ENCODE measurements at places on chromosomes 6 and 20.

DNA sequence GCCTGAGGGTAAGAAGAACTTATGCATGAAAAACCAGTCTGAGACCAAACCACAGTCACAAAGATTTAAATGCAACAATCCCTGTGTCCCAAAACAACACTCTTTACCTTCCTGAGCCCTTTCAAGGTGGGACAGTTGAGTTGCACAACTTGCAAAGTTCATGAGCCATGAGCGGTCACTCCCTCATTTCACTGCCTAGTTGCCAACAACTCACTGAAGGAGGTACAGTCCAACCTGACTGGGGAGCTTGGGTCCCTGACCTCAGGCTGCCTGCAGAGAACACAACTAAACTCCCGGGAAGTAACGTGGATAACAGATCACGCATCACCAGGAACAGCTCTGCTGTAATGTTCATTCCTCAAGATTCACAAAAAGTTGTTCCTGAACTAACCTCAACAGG lies 69.4 kb downstream of the MBOAT1 start:
- no peak for DNase-seq

GRCh38 chr6:44034931-44035345 lies 92.3 kb downstream of the MRPL14 start:
- DNase-seq: no peak

- no peak for DNase-seq
These were observed 294.5 kb downstream of the ZFAND3 start for GRCh38 chr6:38113825-38114576.

DNA sequence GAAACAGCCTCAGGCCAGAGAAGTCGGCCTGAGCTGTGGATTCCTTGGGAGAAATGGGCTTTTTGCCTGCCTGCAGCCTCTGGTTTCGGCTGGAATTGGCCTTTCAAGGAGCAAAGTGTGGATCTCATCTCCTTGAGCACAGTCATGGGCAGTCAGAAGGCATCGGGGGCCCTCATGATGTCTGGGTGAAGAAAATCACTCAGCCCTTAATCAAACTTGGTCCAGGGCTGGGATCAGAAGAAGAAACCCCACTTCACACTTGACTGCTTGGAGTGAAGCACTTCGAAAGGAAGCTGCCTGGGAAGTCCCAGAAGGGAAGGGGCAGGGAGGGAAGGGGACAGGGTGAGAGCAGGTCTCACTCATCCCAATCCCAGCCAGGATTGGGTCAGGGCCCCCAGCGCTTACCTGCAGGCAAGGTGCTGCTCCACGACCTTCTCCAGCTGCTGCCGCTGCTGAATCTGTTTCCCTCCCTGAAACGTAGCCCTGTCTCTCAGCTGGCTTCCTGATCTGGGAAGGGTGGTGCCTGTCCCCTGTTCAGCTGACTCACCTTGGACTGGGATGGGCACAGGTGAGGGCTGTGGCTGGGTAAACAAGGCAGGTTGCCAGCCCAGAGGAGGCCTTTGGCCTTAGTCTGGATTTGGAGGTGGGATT lies at the start of gene SDCBP2:
Gene SDCBP2, minus strand, starts transcription at position 460 of the 651 bp plus-strand sequence. CDS start 8,723 bp downstream, outside the sequence.
- DNase-seq: no peak

DNA sequence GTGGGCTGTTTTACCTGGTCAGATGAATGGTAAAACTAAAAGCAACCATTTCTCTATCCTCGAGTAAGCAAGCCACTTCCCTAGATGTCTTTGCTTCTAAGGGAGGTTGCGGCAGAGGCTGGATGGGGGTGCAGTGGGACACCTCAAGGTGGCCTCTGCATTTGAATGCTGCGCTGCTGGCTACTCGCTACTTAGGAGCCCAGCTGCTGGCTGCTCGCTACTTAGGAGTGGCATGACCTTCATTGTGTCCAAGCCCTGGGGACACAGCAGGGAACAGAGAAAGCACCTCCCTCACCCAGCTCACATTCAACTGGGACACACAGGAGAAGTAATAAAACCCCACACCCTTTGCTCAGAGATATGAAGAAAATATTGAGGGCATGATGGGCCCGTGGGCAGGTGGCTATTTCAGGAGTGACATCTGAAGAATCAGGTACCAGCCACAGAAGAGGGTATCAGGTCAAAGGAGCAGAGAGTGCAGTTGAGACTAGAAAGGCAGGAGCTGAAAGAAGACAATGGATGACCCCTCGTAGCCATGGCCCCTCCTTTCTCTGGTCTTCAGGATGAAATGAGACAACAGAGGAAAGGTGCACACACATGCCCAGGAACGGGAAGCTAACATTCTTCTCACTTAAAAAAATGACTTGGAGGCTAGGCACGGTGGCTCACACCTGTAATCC lies 149.4 kb downstream of the ZMYND8 start:
- no peak for DNase-seq

GRCh38 chr6:107098436-107099307 lies 16.6 kb downstream of the BEND3 start:
- DNase-seq: no peak

DNA sequence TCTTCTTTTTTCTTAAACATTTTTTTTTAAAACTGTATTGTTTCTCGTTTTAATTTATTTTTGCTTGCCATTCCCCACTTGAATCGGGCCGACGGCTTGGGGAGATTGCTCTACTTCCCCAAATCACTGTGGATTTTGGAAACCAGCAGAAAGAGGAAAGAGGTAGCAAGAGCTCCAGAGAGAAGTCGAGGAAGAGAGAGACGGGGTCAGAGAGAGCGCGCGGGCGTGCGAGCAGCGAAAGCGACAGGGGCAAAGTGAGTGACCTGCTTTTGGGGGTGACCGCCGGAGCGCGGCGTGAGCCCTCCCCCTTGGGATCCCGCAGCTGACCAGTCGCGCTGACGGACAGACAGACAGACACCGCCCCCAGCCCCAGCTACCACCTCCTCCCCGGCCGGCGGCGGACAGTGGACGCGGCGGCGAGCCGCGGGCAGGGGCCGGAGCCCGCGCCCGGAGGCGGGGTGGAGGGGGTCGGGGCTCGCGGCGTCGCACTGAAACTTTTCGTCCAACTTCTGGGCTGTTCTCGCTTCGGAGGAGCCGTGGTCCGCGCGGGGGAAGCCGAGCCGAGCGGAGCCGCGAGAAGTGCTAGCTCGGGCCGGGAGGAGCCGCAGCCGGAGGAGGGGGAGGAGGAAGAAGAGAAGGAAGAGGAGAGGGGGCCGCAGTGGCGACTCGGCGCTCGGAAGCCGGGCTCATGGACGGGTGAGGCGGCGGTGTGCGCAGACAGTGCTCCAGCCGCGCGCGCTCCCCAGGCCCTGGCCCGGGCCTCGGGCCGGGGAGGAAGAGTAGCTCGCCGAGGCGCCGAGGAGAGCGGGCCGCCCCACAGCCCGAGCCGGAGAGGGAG lies 580 bp downstream of the VEGFA start:
- peak; percentile 77 for DNase-seq

- DNase-seq: no peak
These were observed 17.7 kb upstream of the MYB start for GRCh38 chr6:135163440-135163738.

- DNase-seq: no peak
These were observed 4.7 kb upstream of the CCN6 start for GRCh38 chr6:112049026-112049799.

DNA sequence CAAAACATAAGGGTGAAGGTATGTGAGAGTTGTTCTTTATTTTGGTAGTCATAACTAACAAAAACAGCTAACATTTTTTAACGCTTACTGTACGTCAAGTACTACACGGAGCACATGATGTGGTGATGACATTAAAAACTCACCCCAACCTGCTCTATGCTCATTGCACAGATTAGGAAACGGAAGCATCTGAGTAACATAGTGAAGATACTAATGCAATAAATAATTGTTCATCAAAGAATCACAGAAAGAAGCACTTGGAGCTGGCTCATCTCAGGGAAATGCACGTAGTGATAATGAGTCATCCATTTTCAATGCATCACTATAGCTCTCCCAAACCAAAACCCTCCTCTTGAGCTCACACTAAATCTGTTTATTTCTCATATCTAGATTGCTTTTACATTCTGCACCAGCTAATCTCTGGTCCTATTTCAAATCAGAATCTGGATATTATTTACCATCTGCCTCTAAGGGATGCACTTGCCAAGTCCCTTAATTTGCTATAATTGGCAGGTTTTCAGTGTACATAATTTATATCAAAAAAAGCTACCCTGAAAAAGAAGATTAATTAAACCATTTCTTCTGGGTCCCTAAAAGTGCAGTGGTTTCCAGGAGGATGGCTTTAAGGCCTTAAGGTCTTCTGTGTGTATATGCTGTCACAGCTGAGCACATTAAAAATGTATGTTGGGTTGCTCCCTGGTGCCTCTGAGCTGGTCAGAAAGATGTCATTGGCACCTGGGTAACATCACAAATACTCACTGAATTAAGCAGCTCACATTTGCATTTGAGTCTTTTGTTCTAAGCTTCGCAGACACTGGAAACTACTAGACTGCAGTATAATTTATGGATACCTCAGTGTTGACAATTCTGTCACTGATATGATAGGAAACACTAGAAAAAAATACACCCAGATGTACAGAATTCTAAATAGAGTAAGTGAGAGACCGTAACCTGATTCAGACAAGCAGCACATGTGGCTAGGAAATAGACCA lies 677.4 kb upstream of the CITED2 start:
- DNase-seq: no peak

DNA sequence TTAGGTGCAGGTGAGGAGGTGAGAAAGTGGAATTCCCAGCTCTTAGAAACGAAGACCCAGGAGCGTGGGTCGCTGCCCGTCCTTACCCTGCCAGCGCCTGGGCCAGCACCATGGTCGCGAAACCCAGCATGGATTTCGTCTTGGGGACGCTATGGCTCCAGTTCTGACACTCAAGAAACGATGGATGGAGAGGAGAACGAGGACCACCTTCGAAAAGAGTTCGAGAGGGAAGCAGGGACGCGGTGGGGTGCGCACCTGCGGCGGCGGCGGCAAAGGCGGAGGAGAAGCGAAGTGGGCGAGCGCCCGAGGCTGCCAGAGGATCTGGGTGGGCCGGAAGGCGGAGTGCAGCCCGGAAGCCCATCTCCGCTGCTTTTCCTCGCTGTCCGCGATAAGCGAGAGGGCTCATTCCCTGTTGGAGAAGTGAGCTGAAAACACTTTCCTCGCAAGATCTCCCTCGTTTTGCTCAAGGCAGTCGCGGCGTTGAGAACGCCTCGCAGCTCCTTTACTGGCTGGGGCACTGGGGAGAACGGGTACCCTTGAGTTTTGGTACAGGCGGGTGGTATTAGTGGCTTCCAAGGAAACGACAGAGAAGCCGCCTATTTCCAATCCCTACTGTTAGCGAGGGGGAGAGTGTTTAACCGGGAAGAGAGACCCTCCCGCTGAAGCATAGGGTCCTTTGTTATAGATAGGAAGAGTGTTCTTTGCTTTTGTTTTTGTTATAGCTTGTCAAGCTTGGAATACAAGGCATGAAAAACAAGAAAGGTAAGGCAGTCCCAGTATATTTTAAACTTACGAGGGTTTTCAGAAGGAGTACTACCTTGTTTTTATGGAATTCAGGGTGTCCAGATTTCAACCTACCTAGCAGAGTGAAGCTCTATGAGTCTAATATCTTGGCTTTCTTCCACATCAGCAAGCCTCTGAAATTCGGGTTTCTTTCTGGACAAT lies 109.5 kb downstream of the TRIM27 start:
- no peak for DNase-seq

- no peak for DNase-seq
These were observed 117.3 kb downstream of the QRSL1 start for GRCh38 chr6:106746652-106747051.

- no peak for DNase-seq
These were observed 3.3 kb upstream of the ZNF341 start for GRCh38 chr20:33728463-33728862.

GRCh38 chr6:26366504-26366903 lies 1.5 kb downstream of the BTN3A2 start:
- no peak for DNase-seq

DNA sequence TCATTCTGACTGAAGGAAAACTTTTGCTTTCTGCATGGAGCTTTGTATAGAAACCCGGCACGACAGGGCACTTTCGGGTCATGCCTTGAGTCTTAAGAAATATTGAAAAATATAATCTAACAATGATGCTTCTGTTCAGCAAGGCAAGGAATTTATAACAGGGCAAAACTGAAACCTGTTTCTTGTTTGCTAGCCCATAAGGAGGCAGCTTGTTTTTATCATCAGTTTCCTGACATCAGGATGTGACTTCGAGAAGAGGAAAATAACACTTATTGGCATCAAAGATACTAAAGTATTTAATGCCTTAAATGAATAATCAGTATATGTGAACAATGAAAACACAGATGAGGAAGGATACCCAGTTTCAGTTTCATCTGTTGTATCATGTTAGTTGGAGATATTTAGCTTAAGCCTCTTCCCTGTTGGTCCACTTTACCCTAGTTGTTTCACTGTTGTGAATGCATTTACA lies 146.5 kb downstream of the CDKAL1 start:
- DNase-seq: peak; percentile 58

- DNase-seq: no peak
These were observed 8.9 kb upstream of the TMEM14A start for GRCh38 chr6:52662031-52662430.

GRCh38 chr20:62534526-62535221 lies 58.9 kb upstream of the GATA5 start:
- DNase-seq: no peak

DNA sequence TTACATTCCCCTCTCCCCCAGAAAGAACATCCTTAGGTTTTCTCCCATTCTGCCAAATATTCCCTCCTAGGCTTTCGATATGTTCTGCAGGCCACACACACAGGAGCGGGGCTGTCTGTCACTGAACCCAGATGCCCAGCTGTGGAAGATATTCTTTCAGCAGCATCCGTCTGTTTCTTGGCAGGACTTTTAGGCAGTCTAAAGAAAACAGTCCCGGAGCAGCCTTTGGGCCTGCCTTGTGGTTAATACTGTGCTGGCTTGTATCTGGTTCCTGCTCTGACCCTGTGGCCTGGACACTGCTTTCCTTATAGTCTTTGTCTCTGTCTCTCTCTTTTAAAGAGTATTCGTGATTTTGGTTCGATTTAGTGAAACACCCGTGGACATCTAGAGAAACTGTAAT lies 94.6 kb upstream of the SUPT3H start:
- DNase-seq: no peak

GRCh38 chr6:47737406-47737805 lies 39.0 kb downstream of the ADGRF4 start:
- DNase-seq: no peak

- DNase-seq: no peak
These were observed 24.2 kb downstream of the MGME1 start for GRCh38 chr20:17992847-17993513.

DNA sequence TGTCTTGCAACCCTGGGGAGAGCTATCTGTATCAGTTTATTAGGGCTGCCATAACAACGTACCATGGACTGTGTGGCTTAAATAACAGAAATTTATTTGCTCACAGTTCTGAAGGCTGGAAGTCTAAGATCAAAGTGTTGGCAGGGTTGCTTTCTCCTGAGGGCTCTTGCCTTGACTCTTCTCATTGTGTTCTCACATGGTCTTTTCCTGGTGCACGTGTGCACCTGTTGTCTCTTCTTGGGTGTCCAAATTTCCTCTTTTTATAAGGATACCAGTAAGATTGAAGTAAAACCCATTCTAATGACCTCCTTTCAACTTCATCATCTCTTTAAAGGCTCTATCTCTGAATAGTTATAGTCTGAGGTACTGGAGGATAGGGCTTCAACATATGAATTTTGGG lies 72.3 kb upstream of the PDE7B start:
- no peak for DNase-seq

- DNase-seq: no peak
These were observed 22.2 kb downstream of the FAM110A start for GRCh38 chr20:855466-856360.

All from MV-4-11 (cell line).